Stomach (tissue), 19 donors: ENCODE measurements at places on chromosomes 2 and 18.

DNA sequence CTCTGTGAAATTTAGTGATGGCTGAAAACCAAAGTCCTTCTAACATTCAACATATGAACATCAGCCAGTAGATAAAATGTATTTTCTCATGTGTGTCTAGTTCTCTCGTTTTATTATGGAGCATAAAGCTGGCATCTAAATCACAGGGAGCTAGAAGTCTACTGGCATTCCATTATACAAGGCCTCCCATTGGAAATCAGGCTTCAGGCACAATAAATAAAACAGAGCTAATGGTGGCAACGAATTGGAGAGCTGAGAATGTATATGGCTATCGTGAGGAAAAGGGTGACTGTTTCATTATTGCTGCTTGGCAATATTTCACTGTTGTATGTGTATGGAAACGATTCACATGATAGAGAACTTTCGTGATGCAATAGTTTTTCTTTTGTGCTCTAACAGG, 62.4 kb downstream of the SLC5A7 start:
- no peak overlapping the region for H3K27ac ChIP-seq
- no peaks in the 10 kb centered on the region for H3K27me3 ChIP-seq
- H3K4me3 ChIP-seq = no peak overlapping the region

DNA sequence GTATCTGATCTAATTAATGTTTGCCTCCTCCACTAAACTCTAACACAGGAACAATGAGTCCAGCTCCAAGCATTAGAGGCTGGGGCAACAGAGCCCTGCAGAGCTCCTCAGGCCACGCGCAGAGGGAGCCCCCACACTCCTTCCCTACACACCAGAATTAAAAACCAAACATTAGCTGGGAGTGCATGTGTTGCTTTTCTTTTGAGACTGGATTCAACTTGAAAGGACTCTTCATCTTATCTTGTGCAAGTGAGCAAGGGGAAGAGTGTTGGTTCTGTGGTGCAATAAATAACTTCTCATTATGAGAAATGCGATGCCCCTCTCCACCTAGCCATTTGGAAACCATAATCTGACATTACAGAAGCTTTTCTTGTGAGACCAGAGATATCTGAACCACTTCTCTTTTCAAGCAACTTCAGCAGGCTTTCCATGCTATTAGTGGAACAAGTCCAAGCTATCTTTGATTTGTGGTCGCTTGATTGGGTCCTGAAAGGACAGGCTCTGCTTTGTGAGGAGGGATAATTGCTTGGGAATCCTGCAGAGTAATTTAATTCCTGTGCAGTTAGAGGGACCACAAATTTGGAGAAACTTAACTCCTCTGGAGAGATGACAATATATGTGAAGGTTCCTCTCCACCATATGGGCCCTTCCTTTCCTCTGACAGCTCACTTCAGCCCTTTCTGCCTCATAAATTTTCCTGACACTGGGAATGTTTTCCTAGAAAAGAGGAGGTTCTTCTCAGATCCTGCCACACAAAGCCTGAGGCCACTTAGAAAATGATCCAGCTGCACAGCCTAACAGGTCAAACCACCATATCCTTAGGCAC, 112.5 kb downstream of the ATL2 start:
- H3K27ac ChIP-seq = no peak overlapping the region
- H3K4me3 ChIP-seq = no peak overlapping the region
- H3K27me3 ChIP-seq = no peaks in the 10 kb centered on the region
- H3K36me3 ChIP-seq = no peaks in the 10 kb centered on the region

DNA sequence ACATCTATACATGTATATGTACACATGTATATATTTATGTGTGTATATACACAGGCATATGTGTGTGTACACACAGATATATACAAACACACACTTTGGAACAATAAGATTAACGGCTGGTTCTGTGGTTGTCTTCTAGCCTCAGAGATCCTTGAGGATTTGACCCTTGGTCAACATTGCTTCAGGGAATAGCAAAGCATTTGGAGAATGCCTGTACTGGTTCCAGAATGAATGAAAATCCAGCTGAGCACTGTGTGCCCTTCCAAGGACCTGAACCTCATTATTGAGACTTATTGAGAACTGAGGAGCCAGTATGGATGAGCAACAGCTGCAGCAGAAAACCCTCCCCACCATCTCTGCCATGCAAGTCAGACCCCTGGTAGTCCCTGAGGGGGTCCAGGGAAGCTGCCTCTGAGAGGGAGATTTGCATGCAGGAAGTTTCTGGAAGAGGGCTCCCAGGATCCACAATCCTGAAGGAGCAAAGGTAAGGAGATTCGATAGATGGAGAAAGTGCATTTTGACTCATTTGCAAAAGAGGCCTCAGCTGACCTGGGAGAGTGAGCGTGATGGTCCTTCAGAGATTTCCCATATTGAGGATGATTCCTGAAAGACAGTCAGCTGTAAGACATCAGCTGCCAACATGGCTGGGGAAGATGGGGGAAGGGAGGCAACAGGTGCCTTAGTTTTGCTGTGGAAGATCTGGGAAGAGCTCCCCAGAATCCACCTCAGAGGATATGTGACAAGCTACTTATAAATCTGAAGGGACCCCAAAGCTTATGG, 166.6 kb upstream of the NCKAP5 start:
- no peaks in the 10 kb centered on the region for H3K4me1 ChIP-seq
- no peak overlapping the region for H3K4me3 ChIP-seq
- H3K27ac ChIP-seq = no peak overlapping the region
- no peaks in the 10 kb centered on the region for H3K36me3 ChIP-seq
- no peak for DNase-seq
- no peaks in the 10 kb centered on the region for H3K27me3 ChIP-seq

DNA sequence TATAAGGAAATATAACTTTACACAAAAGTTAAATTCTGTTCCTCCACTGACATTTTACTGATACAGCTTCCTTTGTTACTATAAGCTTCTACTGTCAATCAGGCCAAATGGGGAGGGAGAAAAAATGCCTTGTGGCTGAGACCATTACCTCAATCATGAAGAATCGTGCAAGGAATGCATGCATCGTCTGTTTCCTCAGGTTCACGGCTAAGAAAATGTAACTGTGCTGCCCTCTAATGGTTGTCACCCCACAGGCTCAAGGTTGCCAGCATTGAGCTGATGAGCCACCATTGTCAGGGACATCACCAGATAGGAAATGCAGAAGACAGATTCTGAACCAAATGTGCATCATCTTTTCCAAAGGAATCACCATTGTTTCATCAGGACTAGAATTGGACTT, 426.9 kb downstream of the CDH2 start:
- peak; percentile 45 for DNase-seq
- no peak overlapping the region for H3K4me3 ChIP-seq
- H3K27ac ChIP-seq = no peak overlapping the region
- H3K36me3 ChIP-seq = no peaks in the 10 kb centered on the region

- H3K27ac ChIP-seq = no peak overlapping the region
- peaks cover 9% of the 10 kb centered on the region for H3K4me1 ChIP-seq
- H3K36me3 ChIP-seq = peaks cover 22% of the 10 kb centered on the region
- H3K4me3 ChIP-seq = no peak overlapping the region
- DNase-seq = no peak
- no peaks in the 10 kb centered on the region for H3K27me3 ChIP-seq
Measured at GRCh38 chr2:36915627-36916026, 50.7 kb downstream of the STRN start.

- no peaks in the 10 kb centered on the region for H3K4me1 ChIP-seq
- no peak overlapping the region for H3K4me3 ChIP-seq
- no peak overlapping the region for H3K27ac ChIP-seq
- no peaks in the 10 kb centered on the region for H3K27me3 ChIP-seq
Measured at GRCh38 chr18:29171892-29172755, 995.2 kb upstream of the CDH2 start.

- H3K4me3 ChIP-seq = no peak overlapping the region
- H3K27ac ChIP-seq = no peak overlapping the region
- no peaks in the 10 kb centered on the region for H3K36me3 ChIP-seq
- no peak for DNase-seq
- peaks cover 4% of the 10 kb centered on the region for H3K27me3 ChIP-seq
- H3K4me1 ChIP-seq = no peaks in the 10 kb centered on the region
Measured at GRCh38 chr2:118242216-118242615, 153.9 kb downstream of the INSIG2 start.
